Heart right ventricle (tissue), 16 donors: ENCODE measurements at places on chromosomes 6 and 20.

- no peak for DNase-seq
These were observed 6.2 kb downstream of the CDH22 start for GRCh38 chr20:46302106-46302505.

GRCh38 chr20:45817376-45818194 is 5.1 kb downstream of the UBE2C start:
- DNase-seq: no peak

DNA sequence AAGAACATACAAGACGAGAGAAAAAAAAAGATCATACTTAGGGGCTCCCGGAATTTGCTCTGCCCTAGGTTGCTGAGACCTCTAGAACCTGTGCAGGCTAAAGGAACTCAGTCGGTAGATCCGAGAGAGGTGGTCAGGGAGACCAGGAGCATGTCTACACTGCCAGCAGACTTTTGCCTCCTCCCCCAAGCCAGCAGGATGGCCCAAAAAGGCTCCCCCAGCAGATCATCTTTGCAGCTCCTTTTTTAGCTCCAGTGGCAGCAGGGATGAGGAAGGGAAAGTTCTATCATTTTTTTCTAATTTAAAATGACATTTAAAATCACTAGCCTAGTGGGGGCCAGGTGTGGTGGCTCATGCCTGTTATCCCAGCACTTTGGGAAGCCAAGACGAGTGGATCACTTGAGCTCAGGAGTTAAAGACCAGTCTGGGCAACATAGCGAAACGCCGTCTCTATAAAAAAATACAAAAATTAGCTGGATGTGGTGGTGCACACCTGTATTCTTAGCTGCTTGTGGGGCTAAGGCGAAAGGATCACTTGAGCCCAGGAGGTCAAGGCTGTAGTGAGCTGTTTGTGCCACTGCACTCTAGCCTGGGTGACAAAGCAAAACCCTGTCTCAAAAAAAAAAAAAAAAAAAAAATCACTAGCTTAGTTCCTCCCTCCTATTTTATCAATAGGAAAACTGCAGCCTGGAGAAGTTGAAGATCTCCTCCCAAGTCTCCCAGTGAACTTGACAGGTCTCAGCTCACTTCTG is 69.3 kb upstream of the MYL9 start:
- no peak for DNase-seq

DNA sequence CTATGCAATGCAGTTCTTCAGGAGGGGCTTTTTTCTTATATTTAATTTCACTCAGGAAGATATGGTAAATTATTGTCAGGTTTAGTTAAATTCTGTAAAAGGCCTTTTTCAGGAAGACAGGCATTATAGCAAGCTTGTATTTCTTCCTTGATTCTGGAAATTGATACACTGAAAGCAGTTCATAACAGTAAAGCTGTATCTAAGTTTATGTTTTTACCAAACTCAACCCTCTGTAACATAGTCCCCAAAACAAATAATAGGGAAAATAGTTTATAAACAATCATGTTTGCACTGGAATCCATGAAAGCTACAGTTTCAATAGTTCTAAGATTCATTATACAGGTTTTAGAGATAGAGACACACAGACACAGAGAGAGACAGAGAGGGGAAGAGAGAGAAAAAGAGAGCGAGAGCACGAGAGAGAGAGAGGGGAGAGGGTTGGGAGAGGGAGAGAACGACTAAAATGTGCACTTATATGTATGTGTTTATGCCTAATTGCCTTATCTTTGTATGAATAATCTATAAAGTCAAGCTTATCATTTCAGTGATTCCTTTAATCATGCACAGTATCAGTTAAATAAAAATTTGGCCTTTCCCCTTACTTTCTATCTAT is 454.4 kb downstream of the RFPL4B start:
- no peak for DNase-seq

- no peak for DNase-seq
These were observed 110.3 kb upstream of the NUP153 start for GRCh38 chr6:17816921-17817611.

DNA sequence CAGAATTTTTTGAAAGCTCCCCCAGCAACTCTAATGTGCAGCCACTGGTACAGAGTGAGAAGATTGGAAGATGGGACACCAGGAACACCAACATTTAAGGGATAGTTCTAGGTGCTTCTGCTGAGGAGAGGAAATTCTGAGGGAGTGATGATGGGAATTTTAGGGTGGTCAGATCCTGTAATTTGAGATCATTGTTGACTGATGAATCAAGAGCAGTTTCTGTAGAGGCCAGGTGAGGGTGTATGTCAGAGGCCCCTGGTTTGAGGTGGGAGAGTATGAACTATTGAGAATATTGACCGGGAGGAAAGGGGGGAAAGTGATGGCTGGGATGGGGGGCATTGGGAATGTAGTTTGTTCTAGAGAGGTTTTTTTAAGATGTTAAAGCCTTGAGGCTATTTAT is 47.2 kb downstream of the PTPRA start:
- no peak for DNase-seq

- no peak for DNase-seq
These were observed 4.5 kb upstream of the FOXO3 start for GRCh38 chr6:108556250-108556649.

- DNase-seq: no peak
These were observed 141.7 kb downstream of the F13A1 start for GRCh38 chr6:6178795-6179194.

DNA sequence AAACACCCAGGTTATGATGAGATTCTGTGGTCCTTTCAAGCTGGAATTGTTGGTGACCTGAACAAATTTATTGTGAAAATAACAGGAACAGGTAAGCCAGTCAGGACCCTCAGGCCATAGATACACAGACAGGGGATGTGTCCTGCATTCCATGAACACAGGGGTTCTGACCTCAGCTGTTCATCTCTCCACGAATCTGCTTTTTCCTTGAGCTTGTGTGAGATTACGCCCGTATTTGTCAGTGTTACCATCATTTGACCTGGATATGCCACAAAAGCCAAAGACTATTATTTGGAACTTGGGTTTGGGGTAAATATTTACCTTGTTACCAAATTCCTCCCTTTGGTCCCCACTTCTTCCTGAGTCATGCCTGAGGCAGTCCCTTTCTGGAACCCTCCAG is 288.9 kb downstream of the PREX1 start:
- DNase-seq: no peak

GRCh38 chr6:169656546-169657283 is 45.1 kb downstream of the WDR27 start:
- no peak for DNase-seq

DNA sequence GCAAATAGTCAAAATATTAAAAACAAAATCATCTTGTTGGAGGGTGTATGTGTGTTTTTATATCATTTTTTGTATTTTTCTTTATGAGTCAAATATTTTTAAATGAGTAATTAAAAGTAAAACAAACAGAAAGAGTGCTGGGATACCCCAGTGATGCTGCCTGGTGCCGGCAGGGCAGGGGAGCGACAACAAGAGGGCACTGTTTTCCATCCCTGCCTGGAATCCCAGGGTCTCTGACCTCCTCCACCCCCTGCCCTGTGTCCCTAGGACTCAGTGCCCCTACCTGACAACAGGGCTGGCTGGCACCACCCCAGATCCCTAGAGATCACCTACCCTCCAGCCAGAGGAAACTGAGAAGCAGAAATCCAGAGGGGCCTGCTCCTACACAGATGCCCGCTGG is 41.9 kb upstream of the HMGA1 start:
- DNase-seq: no peak

DNA sequence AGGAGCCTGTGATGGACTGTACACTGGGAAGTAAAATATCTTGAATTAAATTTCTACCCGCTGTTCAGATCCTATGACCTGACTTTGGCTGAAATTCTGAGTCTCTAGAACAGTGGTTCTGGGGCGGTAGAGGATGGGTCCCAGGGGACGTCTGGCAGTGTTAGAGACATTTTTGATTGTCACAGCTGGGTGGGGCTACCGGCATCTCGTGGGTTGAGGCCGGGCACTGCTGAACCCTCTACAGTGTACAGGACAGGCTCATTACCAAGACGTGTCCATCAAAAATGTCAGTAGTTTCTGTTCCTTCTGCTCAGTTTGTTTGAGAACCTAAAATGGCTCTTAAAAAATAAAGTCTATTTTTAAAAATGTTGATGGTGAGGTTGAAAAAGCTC is 11.5 kb upstream of the RPS6KA2 start:
- no peak for DNase-seq

DNA sequence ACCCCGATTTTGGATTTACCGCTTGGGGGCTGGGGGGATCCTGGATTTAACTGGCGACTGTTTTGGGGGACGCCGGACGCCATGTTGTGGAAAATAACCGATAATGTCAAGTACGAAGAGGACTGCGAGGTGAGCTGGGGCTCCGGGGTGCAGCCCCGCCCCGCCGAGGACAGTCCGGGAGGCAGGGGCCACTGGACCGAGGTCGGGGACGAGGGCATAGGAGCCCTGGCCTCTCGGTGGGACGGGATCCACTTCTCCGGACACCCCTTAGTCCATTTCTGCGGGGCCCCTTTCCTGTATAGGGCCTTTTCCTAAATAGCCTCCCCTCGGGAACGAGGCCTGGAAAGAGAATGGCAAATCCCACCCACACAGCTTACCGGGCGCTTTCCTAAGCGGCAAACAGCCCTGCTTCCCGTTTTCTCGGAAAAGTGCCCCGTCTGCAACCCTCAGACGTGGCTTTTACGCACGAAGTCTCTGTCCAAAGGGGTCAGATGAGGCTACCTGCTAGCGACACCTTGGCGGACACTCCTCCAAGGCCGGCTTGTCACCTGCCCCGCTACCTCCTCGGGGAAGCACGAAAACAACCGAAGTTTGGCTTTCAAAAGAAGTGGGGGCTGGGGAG is 469 bp downstream of the TFAP2C start:
- no peak for DNase-seq

GRCh38 chr6:112343390-112343789 is 3.7 kb upstream of the RFPL4B start:
- no peak for DNase-seq

DNA sequence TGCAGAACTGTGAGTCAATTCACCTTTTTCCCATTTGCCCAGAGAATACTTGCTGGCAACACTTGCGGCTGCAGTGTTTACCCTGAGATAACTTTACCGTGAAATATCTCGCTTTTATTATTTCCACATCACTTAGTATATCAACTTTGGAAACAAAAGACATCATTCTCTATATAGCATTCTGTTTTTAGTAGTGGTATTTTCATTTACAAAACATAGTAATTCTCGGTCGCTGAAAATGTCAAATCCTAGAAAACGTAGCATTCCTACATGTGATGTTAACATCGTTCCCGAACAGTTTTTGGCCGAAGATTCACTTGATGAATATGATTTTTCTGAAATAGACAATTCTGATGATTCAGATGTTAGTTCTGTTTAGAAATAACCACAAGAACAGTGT is 52.0 kb downstream of the NHLRC1 start:
- DNase-seq: no peak

DNA sequence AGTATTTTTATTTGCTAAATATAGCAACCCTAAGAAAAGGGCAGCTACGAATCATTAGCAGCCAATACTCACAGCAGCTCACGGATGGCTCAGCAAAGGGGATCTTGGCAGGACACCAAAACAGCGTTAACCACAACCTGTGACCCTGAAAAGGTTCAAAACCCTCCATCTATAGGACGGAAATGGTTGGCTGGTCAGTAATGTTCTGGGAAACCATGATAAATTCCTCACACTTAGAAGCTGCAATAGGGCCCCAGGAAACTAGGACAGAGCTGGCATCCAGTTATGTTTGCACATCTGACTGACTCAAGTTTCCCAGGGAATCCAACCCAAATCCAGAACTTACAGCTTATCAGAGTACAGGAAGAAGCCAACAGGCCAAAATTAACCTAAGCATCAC is 30.9 kb upstream of the PTPRT start:
- DNase-seq: peak; percentile 4

- DNase-seq: no peak
These were observed 506 bp downstream of the ARFGAP1 start for GRCh38 chr20:63273059-63273579.

- DNase-seq: no peak
These were observed 275.1 kb downstream of the CDC5L start for GRCh38 chr6:44662461-44663121.

GRCh38 chr6:158569036-158569435 is 9.1 kb downstream of the TMEM181 start:
- no peak for DNase-seq

- no peak for DNase-seq
These were observed 18.1 kb downstream of the PLEKHG1 start for GRCh38 chr6:150617496-150618460.

GRCh38 chr6:13428583-13429405 is 58.6 kb downstream of the GFOD1 start:
- no peak for DNase-seq

GRCh38 chr6:167506443-167507301 is 181.8 kb downstream of the TTLL2 start:
- no peak for DNase-seq

DNA sequence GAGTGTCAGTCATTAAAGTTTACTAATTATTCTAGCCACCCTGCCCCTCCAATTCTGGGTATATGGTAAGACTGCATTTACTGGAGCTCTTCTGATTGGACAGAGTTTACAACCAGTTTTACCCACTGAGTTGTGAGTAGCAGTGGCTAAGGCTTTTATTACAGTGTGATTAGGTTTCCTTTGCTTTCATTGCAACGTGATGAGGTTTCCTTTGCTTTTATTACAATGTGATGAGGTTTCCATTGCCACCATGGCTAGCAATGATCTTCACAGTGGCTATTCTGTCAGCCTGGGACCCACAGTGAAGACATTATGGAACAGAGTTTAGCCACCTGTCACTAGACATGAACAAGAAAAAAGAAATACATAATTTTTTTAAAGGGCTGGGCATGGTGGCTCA is 710.2 kb upstream of the FLRT3 start:
- no peak for DNase-seq

- DNase-seq: no peak
These were observed 223.4 kb upstream of the FOXA2 start for GRCh38 chr20:22807646-22808244.

DNA sequence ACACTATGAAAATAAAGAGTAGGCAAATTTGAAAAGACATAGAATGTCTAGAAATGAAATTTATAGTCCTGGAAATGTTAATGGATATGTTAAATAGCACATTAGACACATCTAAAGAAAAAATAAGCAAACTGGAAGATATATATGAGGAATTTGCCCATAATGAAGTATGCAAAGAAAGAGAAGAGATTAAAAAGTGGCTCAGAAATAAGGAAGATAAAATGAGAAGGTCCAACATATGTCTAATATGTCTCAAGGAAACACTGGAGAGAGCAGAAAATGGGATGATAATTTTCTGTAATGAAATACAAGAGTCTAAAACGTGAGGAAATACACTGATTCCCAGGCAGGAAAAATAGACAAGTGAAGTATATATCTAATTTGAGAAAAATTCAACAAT is 36.6 kb upstream of the ARID1B start:
- DNase-seq: no peak

GRCh38 chr6:122098201-122098678 is 301.2 kb upstream of the HSF2 start:
- DNase-seq: no peak
